Large intestine (tissue), 12 donors: ENCODE measurements at places on chromosomes 1 and 21. TPM values are rescaled to one million over a fixed set of nuclear protein-coding genes. Genes with fewer than 3 reads are reported as not detected.
A peak's percentile ranks its signal among the peaks of the same experiment; 100 is the strongest.

- H3K4me1 ChIP-seq = no peaks in the 10 kb centered on the region
- H3K4me3 ChIP-seq = no peak overlapping the region
- no peaks in the 10 kb centered on the region for H3K36me3 ChIP-seq
- H3K27ac ChIP-seq = no peak overlapping the region
- H3K27me3 ChIP-seq = no peaks in the 10 kb centered on the region
Observed at GRCh38 chr1:15994081-15994480, 10.0 kb upstream of the SRARP start.

DNA sequence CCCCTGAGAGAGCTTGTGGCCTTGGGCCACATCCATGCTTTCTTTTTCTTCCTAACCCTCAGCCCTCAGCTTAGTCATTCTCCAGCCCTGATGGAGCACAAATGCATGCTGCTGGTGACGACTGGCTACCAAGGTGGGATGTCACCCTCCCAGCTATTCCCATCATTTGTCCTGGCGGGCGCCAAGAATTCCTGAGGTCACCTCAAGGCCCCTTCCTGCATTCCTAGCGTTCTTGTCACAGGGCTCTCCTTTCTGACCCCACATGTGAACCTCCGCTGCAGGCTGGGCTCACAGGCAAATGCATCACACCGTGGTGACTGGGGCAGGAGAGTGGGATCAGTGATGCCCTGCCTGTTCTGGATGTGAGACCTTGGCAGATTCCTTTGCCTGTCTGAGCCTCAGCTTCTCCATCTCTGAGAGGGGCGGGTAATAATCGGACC lies 53.4 kb upstream of the IFFO2 start:
- no peak for DNase-seq
- no peak overlapping the region for H3K4me3 ChIP-seq
- peak overlapping the region; percentile 81 for H3K27ac ChIP-seq
- H3K4me1 ChIP-seq = peaks cover 61% of the 10 kb centered on the region

- H3K4me3 ChIP-seq = no peak overlapping the region
- no peaks in the 10 kb centered on the region for H3K27me3 ChIP-seq
- H3K27ac ChIP-seq = no peak overlapping the region
- DNase-seq = no peak
- H3K36me3 ChIP-seq = no peaks in the 10 kb centered on the region
Observed at GRCh38 chr1:192418552-192419285, 101.9 kb downstream of the RGS21 start.

GRCh38 chr1:7670334-7671145 lies 100.6 kb upstream of the VAMP3 start:
- peaks cover 3% of the 10 kb centered on the region for H3K27me3 ChIP-seq
- peaks cover 13% of the 10 kb centered on the region for H3K4me1 ChIP-seq
- no peak overlapping the region for H3K4me3 ChIP-seq
- no peak for DNase-seq

DNA sequence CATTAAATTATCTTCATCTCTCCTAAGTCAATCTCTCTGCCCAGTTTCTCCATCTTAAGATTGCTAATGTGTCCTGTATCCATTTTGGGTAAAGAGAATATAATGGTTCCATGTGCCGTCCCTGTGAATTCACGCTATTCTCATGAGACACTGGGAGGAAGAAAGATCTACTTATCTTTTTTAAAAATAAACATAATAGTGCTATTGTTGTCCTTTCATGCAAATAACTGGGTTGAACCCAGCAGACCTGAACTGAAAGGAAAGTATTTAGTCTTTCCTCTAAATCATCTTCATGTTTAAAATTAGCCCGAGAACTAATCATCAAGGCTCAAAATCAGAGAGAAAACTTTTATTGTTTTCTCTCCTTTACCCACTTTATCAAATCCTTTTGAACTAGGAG lies 22.4 kb downstream of the SLAMF1 start:
- H3K36me3 ChIP-seq = no peaks in the 10 kb centered on the region
- H3K27ac ChIP-seq = no peak overlapping the region
- H3K4me3 ChIP-seq = no peak overlapping the region
- peaks cover under 1% of the 10 kb centered on the region for H3K4me1 ChIP-seq
- no peak for DNase-seq
- no peaks in the 10 kb centered on the region for H3K27me3 ChIP-seq

- no peak overlapping the region for H3K27ac ChIP-seq
- H3K4me1 ChIP-seq = no peaks in the 10 kb centered on the region
- DNase-seq = no peak
- H3K36me3 ChIP-seq = no peaks in the 10 kb centered on the region
- H3K27me3 ChIP-seq = peaks cover 47% of the 10 kb centered on the region
- peak overlapping the region; percentile 41 for H3K4me3 ChIP-seq
Observed at GRCh38 chr1:72281144-72281543, 1.2 kb downstream of the NEGR1 start.

- H3K4me1 ChIP-seq = peaks cover 80% of the 10 kb centered on the region
- no peak overlapping the region for H3K27ac ChIP-seq
- DNase-seq = no peak
- H3K27me3 ChIP-seq = no peaks in the 10 kb centered on the region
- no peak overlapping the region for H3K4me3 ChIP-seq
Observed at GRCh38 chr1:204081164-204081790, 8.4 kb downstream of the SOX13 start.

DNA sequence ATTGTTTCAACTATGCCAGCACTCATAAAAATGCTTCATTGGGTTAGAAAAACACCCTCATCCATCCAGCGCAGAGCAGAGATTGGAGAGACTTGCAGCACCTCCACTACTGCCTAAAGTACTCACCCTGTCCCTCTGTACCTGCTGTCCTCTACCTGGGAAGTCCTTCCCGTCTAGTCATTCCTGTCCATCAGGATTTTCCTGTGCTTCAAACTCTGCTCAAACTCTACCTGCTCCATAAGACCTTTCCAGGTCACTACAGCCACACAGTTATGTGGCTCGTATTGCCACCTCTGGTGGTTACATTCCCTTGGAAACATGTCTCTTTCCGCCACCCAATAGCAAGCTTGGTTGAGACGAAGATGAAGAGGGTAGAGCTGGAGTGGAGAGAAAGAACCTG lies 7.2 kb downstream of the OVGP1 start:
- no peak overlapping the region for H3K27ac ChIP-seq
- H3K4me1 ChIP-seq = peaks cover 6% of the 10 kb centered on the region
- no peak overlapping the region for H3K4me3 ChIP-seq
- no peak for DNase-seq
- H3K27me3 ChIP-seq = no peaks in the 10 kb centered on the region

- no peaks in the 10 kb centered on the region for H3K27me3 ChIP-seq
- DNase-seq = no peak
- no peak overlapping the region for H3K4me3 ChIP-seq
- H3K27ac ChIP-seq = peak overlapping the region; percentile 65
Observed at GRCh38 chr1:16175610-16176553, 20.0 kb upstream of the EPHA2 start.

GRCh38 chr1:211336161-211336560 lies 9.5 kb downstream of the TRAF5 start:
- no peak overlapping the region for H3K4me3 ChIP-seq
- H3K36me3 ChIP-seq = no peaks in the 10 kb centered on the region
- no peak overlapping the region for H3K27ac ChIP-seq
- no peaks in the 10 kb centered on the region for H3K27me3 ChIP-seq

GRCh38 chr21:24976238-24976637 lies 631.0 kb downstream of the MRPL39 start:
- H3K4me3 ChIP-seq = no peak overlapping the region
- DNase-seq = no peak
- H3K27me3 ChIP-seq = no peaks in the 10 kb centered on the region

GRCh38 chr1:9449110-9449627 lies 90.1 kb upstream of the SLC25A33 start:
- DNase-seq = no peak
- peak overlapping the region; percentile 57 for H3K27ac ChIP-seq
- H3K27me3 ChIP-seq = no peaks in the 10 kb centered on the region
- no peaks in the 10 kb centered on the region for H3K36me3 ChIP-seq

DNA sequence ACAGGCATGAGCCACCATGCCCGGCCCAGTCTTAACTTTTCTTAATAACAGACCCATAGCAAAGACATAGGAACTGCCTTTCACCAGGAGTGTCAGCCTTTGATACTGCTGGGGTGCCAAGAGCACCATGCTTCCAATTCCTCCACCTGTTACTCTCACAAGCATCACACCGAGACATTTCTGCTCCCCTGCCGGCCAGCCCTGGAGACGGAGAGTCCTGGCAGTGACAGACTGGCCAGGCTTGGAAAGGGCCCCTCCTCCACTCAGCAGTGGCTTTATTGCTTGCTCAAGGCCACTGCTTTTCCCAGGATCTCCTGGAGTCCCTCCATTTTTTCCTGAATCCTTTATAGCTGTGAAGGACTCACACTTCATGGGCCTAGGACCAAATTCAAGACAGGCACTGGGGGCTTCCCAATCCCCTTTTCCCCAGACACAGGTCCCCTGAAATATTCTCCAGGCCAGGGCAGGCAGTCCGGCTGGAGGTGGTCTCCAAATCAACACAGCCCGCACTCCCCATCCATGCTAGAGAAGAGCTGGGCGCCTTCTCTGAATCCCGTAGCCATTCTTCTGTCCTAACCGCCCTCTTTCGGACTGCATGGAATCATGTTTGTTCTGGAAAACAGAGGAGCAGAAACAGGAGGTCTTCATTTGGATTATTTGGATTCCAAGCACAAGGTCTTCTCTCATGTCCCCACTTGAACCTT lies 25.5 kb upstream of the PTPRF start:
- H3K4me1 ChIP-seq = peaks cover 2% of the 10 kb centered on the region
- H3K36me3 ChIP-seq = no peaks in the 10 kb centered on the region
- DNase-seq = no peak
- H3K4me3 ChIP-seq = no peak overlapping the region
- no peaks in the 10 kb centered on the region for H3K27me3 ChIP-seq
- no peak overlapping the region for H3K27ac ChIP-seq

- no peak overlapping the region for H3K4me3 ChIP-seq
- no peaks in the 10 kb centered on the region for H3K27me3 ChIP-seq
- peaks cover 54% of the 10 kb centered on the region for H3K36me3 ChIP-seq
- no peak for DNase-seq
Observed at GRCh38 chr21:44960141-44961092, 20.6 kb downstream of the SLX9 start.

CLCC1 gene
- polyA plus RNA-seq = 25.5 TPM

LRRC53 gene
- polyA plus RNA-seq = 0.25 TPM

UBL4B gene
- polyA plus RNA-seq = not detected
